DMS153 (cell line): ENCODE measurements at places on chromosomes 2 and 18.

DNA sequence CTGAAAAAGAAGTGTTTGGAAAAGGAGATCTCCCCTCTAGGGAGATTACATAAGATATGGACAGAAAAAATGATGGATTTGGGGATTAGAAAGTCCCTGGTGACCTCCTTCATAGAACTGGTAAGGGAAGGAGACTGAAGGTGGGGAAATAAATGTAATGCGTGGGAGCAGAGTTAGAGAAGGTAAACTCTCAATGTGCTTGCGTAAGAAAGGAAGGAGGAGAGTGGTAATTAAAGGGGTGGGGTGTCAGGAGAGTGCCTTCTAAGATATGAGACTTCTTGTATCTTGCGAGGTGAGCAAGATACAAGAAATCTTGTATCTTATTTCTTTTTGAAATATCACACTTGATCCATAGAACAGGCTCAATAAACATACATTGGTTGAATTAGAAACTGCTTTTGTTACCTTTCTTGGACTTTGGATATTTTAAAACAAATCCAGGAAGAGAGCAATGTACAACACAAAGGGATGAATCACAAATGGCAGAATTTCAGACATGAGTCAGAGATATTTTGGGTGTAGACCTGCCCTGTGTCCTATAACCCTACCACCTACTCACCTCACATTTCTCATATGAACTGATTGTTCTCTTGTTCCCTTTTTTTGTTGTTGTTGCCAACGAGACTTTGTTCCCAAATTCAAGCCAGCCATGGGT, 342.4 kb downstream of the INSIG2 start:
- DNase-seq = no peak

DNA sequence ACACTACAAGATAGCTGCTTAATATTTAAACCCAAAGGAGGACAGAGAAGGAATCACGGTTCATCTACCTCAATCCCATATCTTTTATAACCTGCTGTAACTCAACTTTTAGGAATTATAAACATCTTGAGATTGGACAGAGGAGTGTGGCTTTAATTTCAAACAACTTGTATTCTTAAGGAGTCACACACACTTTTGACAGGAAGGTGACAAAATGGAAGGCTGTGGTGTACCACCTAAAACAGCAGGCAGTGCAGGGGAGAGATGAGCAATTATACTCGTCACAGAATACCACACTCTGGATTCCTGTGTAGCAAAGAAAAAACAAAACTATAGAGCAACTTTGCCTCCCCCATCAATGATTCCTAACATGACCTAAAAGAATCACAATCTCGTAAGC, 194.8 kb downstream of the ZEB2 start:
- DNase-seq = no peak

DNA sequence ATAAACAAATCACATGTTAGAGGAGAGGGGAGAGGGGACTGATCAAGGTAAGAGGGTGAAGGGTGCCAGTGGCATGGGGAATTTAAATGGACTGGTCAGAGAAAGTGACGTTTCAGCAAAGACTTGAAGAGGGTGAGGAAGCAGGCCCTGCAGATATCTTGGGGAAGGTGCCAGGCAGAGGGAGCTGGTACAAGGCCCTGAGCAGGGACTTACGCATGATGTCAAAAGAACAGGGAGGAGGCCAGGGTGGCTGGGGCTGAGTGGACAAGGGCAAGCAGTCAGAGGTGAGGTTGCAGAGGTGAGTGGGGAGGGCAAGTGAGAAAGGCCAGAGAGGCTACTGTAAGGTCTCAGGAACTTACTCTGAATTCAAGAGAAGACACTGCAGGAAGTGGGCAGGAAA, 53.3 kb upstream of the RMP24 start:
- DNase-seq = no peak

DNA sequence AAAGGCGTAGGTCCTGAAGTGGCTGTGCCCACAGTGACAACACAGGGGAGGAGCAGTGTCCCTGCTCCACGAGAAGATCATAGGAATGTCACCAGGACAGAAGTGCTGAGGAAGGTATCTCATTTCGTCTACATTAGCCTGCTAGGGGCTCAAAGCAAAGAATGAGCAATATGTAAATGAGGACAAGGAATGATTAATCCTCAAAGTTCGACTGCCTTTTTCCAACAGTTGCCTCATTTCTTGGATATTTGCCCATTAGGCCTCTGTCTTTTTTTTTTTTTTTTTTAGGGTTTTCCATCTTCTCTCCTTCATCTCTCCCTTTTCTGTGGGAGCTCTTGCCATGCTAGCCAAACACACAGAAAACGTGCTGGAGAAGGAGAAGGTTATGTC, 105.2 kb upstream of the ARHGAP28 start:
- DNase-seq = no peak

DNA sequence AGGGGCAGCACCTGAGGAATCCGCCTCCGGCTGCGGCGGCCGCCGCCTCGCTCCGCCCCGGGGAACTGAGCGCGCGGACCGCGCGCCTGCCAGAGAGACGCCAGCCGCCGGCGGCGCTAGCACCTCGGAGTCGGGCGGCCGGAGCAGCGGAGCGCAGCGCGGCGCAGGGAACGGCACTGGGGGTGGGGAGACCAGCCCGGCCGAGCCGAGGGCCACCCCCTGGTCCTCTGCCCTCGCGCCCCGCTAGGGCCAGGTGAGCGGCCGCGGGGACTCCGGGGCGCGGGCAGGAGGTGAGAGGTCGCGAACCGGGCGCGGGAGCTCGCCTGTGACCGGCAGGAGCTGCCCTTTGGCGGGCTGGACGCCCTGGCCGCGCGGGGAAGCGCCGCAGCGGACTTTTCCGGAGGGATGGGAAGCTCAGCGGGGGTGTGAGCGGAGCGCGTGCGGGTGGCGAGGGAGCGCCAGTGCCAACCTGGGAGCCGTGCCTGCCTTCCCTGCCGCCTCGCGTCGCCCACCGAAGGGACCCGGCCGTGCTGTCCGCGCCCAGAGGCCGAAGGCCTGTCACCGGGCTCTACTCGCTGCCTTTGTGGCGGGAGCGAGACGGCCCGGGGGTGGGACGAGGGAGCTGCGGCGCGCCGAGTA, at the start of gene GREB1L:
GREB1L (plus strand) TSS at position 92 of the 639 bp plus-strand sequence. CDS start 141,287 bp downstream, outside the sequence.
- DNase-seq = no peak

DNA sequence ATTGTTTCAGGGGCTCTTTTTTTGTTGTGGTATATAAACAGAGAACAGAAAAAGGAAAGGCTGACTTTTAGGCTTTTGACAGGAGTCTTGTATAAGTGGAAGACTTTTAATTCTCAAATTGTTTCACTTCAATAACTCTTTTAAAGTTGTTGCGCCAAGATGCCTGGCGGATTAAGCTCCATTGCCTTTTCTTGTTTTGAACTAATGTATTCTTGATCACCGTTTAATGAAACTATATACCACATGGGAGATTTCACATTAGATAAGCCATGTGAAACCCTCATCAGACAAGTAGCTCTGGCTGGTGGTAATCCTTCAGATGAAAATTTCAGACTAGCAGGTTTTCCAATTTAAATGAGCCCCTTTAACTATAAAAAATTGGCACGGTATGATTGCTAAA, 257.4 kb downstream of the CCDC178 start:
- DNase-seq = no peak

GRCh38 chr2:106280722-106281446, 86.8 kb upstream of the UXS1 start:
- DNase-seq = no peak

GRCh38 chr2:176997074-176997791, 215.4 kb upstream of the HNRNPA3 start:
- DNase-seq = no peak
